Activated effector memory CD4-positive, alpha-beta T cell treated with anti-CD3 and anti-CD28 coated beads, Interleukin-2, amount 50 U/mL, for 16 hours (primary cell): ENCODE measurements at places on chromosomes 16 and 17.
A peak's percentile ranks its signal among the peaks of the same experiment; 100 is the strongest.

DNA sequence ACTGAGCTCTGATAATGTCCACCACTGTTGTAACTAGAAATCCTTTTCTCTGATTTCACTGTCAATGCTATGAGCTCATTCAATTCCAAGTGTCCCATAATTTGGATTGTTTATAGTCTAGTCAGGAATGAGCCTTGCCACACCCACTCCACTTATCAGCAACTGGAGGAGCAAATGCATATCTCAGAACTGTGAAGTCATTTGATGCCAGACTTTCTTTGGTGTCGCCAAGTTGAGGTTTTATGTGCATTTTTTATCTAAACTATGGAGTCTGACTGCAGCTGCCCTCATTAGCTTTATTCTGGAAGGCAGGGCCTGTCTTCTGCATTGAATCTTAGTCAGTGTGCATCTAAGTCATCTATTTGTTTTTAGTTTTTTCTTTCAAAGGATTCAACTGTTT is 361.3 kb downstream of the PMP22 start:
- no peak for DNase-seq

DNA sequence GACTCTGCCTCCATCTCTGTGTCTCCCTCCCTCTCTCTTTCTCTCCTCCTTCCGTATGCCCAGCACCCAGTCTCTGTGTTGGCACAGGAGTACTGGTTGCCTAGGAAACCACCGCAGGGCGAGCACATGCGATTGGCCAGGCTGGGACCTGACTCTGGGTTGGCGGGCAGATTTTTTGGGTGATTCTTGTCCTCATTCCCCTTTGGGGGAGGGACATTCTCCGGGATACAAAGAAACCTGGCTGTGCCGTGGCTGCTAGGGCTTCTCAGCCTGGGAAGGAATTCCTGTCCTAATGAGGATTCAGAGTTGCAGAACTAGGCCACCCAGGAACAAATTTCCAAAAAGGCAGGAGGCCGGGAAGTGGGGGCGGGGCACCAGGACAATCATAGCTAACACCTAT is 168.9 kb downstream of the SHISA9 start:
- no peak for DNase-seq

DNA sequence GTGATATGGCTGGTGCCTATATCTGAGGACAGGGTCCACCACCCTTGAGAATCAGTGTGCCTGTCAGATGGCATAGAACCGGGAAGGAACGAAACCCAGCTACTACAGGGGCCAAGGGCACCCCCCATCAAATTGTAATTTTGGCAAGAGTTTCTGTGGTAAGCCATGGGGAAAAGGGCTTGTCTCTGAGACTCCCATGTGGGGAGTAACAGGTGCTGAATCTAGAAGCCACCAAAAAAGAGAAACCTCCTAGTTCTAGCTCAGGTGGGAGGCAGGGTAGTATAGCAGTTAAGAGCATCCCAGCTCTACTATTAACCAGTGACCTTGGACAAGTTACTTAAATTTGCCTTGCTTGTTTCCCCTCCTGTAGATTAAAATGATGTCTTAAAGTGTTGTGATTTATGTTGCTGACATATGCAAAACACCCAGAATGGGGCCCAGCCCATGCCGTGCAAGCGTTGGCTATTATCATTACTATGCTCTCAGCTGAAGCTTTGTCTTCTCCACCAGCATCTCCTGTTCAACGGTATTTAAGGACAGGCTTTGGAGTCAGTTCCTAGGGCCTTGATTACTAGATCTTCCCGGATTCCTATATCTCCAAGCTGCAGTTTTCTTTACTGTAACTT is 210.7 kb upstream of the NLRP1 start:
- DNase-seq: no peak

- DNase-seq: peak; percentile 55
Observed at GRCh38 chr17:73199751-73200317, 7.0 kb downstream of the COG1 start.

DNA sequence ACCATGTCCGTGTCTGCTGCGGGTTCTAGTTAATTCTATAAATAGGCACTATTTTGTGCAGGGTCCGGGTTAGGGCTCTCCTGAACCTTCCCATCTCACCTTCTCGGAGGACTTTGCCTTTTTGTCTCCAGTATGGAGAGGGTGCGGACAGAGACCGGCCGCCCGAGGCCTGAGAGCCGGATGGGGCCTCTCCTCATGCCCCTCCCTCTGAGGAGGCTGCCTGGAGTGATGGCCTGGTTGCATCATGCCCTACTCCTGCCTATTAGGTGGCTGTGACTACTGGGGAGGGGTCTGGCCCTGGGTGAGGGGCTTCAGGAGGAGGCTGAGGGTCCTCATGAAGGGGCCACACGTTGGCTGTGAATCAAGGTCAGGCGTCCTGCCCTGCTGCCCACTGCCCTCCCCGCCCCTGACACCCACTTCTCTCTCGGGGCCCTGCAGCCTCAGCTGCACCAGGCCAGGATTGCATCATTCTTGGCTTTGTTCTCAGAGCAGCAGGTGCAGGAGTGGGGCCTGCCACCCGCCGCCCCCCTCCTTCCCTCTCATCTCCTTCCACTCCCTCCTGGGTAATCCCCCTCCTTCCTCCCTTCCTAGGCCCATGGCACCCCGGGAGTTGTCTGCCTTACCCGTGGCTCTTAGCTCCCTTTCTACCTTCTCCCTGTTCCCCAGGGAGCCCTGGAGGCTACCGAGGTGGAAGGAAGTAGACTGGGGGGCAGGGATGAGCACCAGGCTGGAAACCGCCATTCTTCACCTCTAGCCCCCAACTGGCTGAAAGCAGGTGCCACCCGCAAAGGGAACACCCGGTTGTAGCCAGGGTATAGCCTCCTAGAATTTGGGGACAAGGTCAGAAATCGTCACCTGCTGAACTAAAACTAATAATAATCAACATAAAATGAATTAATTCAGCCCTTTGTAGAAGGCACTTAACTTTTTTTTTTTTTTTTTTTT is 12.7 kb upstream of the ARHGAP23 start:
- no peak for DNase-seq

DNA sequence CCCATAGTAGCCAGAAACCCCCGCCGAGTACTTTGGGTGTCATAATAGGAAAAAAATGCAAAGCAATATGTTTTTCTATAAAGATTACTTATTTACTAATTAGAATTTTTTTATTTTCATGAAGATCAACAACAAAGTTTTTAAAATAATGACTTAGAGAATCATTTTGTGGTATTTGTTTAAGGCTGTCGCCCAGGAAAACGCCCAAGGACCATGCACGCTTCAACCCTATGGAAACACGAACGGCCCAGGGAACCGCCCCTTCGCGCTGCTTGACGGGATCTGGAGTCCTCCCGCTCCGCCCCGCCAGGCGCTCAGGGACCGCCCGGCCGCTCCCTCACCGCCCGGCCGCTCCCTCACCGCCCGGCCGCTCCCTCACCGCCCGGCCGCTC is 408 bp upstream of the KPNA2 start:
- DNase-seq: peak; percentile 96

DNA sequence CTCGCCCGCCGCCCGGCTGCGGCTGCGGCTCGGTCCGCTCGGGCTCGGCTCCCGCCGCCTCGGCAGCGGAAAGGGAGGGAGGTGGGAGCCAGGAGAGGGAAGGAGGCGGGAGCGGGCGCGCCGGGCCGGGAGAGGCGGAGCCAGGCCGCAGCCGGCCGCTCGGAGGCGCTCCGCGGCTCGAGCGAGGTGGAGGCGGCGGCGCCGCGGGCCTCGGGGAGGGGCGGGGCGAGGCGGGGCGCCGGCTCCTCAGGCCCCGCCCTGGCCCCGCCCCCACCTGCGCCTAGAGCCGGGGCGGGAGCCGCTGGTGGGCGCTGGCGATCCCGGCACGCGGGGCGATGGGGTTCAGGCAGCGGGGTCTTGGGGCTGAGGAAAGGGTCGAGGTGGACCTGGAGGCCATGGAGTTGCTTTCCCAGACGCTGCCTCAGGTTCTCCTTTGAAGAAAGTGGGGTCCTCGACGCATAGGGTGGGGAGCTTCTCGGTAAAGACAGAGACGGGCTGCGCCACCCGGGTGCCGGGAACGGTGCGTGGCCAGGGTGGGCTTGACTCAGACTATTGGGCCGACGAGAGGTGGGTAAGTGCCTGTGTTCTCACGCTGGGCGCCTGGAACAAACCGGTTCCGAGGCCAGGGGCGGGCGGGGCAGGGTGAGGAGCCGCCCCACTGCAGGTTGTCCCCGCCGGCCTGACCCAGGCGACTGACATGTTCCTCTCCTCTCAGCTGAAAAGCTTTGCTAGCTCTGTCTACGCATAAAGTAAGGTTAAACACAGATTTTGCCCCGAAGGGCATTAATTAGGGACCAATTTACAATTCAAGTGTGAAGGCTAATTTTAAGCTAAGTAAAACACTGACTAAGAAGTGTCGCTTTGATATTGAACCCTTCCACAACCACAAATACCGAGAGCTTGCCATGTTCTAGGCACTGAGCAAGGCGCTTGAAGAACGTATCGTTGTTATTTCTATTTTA is at the start of gene CMTM4:
Gene CMTM4, minus strand, starts transcription at position 75 of the 962 bp plus-strand sequence. CDS start 218 bp downstream, outside the sequence.
- DNase-seq: peak; percentile 91

GRCh38 chr17:163514-164098 is 17.8 kb downstream of the DOC2B start:
- DNase-seq: no peak

DNA sequence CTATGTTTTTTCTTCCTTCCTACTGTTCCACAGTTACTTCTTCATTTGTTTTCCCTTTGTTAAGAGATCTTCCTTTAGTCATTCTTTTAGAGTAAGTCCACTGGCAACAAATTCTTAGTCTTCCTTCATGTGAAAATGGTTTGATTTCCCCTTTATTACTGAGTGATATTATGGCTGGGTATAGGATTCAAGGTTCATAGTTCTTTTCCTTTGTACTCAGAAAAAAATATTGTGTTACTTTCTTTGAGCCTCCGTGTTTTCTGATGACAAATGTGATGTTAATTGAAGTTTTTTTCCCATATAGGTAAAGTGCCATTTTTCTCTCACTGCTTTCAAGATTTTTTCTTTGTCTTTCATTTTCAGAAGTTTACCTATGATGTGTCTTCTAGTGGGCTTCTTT is 283.1 kb upstream of the TBX2 start:
- DNase-seq: no peak

- DNase-seq: no peak
Observed at GRCh38 chr16:66502020-66502913, 47.7 kb downstream of the TK2 start.

DNA sequence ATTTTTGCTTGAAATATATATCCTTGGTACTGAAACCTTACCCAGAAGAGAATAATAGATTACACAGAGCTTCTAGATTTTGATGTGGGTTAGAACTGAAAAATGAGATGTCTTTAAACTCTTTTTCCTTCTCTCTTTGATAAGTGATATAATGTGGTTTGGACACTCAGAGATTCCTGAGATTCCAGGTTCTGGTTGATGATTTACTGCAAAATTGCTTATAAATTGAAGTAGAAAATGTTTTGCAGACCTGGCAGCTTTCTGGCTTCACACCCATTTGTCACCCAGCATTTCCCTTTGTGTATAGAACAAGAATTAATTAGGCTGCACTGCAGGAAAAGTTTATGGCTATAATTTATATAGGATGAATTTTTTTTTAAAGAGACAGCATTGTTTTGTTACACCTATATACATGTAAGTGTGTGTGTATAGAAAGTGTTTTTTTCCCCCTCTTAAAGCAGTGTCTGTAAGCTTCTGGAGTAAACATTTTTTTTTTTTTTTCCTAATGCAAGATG is 23.5 kb downstream of the AATF start:
- no peak for DNase-seq

DNA sequence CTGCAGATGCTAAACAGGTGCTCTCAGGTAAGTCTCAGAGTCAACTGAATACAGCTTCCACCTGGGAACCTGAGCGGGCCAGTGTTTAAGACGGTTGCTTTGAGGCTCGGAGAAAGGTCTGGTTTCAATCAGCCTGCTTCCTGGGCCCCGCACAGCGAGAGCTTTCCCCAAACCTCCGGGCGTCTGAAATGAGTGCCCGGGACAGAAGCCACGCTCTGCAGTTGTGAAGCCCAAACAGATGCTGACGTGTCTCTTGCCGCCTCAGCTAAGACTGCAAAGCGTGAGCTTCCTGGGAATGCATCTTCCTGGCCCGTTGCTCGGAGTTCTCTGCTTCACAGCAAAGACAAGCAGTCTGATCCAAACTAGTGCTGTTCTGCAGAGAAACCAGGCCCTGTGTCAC is 36.7 kb downstream of the PLXDC1 start:
- no peak for DNase-seq

GRCh38 chr17:38403491-38403890 is 24.8 kb upstream of the ARHGAP23 start:
- no peak for DNase-seq

- DNase-seq: no peak
Observed at GRCh38 chr17:80936723-80937122, 54.9 kb upstream of the CHMP6 start.
